ENCODE measurements at places on chromosomes 11 and 22.

DNA sequence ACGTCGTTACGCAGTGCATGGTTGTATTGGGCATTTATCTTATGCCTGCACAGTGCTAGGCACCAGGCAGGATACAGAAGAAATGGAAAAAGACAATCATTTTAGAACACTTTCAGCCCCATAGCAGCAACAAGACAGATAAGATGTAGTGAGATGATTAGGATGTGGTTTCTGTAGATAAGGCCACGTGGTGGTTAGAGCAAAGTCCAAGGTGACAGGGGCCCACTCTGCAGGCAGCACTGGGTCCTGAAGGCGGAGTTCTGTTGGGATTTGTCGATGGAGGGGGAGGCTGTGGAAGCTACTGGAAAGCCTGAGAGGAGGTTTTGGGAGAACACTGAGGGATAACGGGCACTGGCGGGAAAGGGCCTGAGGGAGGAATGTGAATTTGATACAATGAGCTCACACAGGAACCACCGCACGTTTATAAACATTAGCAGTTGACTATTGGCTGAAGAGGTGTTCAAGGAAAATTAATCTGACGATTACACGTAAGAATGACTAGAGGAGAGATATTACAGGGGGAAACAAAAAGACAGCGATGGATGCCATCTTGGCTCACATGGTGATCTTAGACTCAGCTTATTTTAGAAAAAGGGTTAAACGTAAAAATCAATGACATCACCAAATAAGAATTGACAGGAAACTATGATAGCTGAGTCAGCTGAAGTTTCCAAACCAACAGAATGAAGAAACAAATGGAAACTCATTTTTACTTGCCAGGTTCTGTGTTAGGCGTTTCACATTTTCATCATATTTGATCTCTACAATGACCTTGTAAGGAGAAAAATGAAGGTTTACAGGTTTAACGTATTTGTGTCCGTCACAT lies 551.0 kb downstream of the OPCML start:
- DNase-seq: no peak

DNA sequence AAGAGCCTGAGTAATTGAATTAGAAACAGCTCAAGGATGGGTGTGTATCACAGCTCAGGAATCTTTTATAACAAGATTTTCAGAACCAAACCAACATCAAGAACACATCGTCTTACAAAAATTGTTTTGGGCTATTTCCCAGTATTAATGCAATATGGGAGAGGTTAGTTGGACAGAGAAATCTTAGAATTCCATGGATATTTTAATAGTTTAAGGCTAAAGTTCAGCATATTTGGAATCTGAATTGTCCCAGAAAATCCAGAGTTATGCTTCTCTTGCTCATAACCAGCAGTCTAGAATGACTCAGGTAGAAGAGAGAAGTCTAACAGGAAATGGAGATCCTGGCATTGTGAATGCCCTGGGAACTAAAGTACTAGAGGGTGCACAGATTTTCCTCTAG lies 74.6 kb downstream of the ADM start:
- DNase-seq: no peak

GRCh38 chr22:35488513-35488912 lies 52.1 kb upstream of the RASD2 start:
- no peak for DNase-seq

DNA sequence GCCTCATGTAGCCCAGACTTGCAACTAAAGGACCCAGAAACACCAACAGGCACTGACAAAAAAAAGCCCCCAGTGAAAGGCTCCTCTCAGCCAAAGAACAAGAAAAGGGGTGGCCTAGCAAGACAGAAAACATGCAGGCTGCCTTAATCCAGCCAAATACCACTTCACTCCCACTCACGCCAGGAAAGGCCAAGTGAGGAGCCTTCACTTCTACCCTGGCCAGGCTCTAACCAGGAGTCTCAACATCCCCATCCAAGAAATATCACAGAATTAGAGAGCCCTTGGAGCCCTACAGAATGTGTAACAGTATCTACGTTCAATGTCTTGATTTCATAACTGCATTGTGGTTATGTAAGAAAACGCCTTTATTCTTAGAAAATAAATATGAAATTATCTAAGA lies 149.0 kb downstream of the APOL5 start:
- no peak for DNase-seq

- DNase-seq: no peak
Observed at GRCh38 chr11:120752668-120753067, 241.1 kb downstream of the GRIK4 start.

- no peak for DNase-seq
Observed at GRCh38 chr11:6623391-6624363, 4.5 kb upstream of the TPP1 start.

DNA sequence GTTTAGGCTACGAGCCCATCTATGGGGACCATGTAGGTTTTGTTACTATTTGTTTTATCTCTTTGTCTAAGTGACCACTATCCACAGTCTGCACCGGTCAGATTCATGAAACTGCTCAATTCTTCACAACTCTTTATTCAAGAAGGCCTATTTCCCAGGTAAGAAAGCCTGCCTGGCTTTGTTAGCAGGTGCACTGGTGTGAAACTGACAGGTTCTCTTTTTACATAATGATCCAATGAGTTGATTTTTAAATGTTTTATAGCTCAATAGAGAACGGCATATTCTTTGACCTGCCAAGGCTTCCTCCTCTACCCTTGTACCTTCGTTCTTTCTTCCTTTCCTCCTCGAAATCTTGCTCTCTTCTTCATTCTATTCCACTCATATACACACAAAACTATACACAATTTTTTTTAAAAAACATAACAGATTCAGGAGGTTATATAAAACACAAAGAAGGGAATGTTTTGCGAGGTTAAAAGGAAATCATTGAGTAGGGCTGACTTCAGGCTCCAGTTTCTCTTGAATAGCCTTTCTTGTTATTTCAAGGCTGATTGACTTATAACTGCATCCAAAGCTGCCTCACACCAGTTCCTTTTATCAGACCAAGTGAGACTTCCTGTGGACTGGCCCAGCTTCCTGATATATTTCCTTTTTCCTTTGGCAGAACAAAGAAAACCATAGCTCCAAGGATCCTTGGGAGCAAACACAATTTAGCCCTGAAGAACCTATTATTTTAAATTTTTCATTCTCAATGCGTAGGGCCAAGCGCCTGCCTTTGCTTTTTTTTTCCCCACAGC lies 11.4 kb downstream of the FLI1 start:
- no peak for DNase-seq

DNA sequence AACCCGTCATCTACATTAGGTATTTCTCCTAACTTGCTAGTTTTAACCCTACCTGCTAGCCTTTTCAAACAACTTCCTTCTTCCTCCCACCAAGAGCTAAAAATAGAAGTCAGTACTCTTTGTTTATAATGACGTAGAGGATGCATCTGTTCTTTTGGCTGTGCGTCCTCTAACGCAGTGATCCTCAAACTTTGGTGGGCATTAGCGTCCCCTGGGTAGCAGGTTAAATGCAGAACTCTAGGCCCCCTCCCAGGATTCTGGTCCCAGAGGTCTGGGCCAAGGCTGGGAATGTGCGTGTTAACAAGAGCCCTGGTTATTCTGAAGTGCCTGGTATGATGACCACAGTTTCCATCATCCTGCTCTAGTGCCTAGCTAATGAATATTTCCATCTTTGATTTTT lies 67.6 kb downstream of the BARX2 start:
- DNase-seq: no peak
